H1 (cell line): ENCODE measurements at places on chromosomes 11 and 22. TPM values are rescaled to one million over a fixed set of nuclear protein-coding genes. Genes with fewer than 3 reads are reported as not detected.

The KRTAP5-7 gene
- total RNA-seq: not detected in 2 replicates

The SCGB1A1 gene
- total RNA-seq: not detected in 2 replicates

The TXNRD2 gene
- 14.2 and 14.8 TPM in 2 replicates for total RNA-seq

The OR51T1 gene
- total RNA-seq: not detected in 2 replicates

The ARAP1 gene
- total RNA-seq: 59.5 and 61.6 TPM in 2 replicates

The RCE1 gene
- total RNA-seq: 33.7 and 35.8 TPM in 2 replicates

The GGTLC3 gene
- not detected in 2 replicates for total RNA-seq

The HSPB2 gene
- total RNA-seq: 0.32 and 1.0 TPM in 2 replicates

The KDM4E gene
- not detected in 2 replicates for total RNA-seq

The YPEL4 gene
- total RNA-seq: 0.13 TPM in 1 of 2 replicates, not detected in the other

The PARVB gene
- total RNA-seq: 18.6 and 19.4 TPM in 2 replicates

The TSSK2 gene
- total RNA-seq: not detected in 2 replicates
